ENCODE measurements at places on chromosomes 4 and X.

DNA sequence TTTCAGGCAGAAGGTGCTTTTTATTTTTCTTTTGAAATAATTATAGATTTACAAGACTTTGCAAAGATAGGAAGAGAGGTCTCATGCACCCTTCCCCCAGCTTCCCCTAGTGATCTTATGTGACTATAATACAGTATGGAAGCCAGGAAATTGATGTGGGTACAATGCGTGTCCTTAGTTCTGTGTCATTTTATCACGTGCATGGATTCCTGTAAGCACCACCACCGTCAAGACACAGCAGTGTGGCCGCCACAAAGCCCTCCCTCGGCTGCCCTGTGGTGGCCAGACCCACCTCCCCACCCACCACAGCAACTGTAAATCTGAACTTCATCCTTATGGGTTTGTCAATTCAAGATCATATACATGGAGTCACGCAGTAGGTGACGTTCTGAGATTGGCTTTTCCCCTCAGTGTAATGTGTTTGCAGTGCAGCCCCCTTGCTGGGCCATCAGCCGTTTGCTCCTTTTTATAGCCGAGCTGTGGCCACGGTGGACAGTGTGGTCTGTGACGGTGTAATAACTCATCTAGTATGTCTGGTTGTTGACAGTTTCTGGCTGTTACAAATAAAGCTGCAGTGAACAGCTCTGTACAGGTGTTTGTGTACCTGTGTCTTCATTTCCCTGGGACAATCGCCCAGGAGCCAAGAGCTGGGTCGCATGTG, 10.9 kb upstream of the HTRA3 start:
- no peak for DNase-seq

- DNase-seq: no peak
Observed at GRCh38 chrX:22660756-22661155, 339.0 kb upstream of the DDX53 start.

- DNase-seq: no peak
Observed at GRCh38 chr4:165384186-165384585, 5.4 kb downstream of the CPE start.

- no peak for DNase-seq
Observed at GRCh38 chr4:116302990-116303735, 782.2 kb downstream of the TRAM1L1 start.

DNA sequence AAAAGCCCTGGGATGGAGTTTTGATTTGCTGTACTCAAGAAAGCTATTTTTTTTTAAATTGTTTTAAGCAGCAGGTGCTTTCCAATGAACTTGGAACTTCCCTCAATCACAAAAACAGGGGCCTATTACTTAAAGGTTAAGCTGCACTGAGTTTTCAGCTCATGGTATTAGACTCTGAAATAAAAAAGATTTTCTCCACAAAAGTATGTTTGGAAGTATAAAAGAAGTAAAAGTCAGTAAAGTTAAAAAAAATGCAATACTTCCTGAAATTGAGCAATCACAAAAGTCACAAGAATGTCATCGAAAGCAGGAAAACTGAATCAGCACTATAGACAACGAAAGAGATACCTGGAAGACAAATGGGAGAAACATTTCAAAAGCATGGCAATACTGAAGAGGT, 38.9 kb upstream of the PLAC8 start:
- no peak for DNase-seq

DNA sequence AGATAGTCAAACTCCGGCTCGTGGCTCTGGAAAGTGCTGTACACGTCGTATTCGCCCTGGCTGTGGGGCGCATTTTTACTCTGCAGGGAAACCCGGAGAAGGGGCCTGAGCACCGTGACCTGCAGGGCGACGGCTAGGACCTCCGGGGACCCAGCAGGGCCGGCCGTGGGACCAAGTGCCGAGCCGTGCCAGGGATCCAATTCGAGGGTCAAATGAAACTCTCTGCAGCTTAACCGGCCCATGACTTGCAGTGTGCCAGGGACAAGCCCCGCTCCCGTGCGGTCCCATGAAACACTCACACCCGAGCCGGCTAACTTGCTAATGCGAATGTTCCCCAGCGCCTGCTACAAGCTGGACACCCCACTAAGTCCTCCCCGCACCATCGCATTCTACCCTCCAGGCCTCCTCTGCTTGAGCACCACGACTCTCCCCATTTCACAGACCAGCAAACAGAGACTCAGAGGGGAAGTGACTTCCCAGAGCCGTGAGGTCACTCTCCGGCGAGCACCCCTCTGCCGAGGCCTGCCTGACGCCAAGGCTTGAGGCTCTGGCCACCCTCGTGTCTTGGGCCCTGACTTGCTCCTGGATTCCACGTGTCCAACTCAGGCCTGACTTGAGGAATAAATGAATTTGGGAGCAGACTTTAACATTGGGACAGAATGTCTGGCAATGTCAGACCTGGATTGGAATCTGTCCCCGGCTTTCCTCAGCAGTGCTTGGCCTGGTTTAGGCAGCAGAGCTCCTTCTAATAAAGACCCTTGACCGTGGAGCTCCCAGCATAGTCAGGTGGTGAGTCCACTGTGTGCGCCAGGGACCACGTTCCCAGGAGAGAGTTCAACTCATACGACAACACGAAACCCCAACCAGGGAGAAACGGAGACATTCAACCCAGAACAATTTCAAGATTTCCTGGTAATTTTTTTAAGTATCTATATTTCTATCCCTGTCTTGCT, 93.6 kb downstream of the PPP2R2C start:
- no peak for DNase-seq

DNA sequence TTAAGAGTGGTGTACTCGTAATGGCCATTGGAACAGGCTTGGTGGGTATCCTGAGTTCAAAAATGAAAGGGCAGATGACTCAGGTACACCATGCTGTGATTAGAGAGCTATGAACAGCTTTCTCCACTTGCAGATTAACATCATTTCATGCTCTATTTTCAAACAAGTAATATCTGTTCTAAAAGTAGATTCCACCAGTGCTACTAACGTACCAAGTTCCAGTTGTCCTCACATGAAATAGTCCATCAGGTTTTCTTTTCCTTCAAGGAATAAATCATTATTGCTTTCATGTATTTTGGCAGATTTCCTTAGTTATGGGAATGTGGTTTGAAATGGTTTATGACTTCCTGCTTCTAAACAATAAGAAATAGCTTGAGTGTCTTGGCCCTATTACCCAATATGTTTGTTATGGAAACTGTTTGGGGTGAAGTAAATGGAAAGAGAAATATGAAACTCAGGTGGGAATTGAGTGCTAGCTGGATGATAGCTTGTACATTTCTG, 49.9 kb downstream of the PCDH7 start:
- DNase-seq: no peak

DNA sequence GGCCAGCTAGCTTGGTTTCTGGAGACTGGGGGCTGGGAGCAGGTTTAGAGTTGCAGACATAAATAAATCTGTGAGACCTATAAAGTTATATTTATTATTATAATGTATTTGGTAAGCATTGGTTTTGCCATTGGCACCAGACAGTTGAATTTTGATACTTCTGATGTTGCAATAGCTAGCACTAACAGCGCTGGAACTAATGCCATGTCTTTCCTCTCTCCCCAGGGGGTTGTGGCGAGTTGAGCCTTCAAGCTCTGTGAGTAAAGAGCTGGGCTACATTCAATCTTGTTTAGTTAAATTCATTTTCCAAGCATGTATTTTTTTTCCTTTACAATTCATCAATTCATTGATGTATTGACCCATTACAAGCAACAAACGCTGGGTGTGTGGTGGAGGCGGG, 358.7 kb upstream of the NR3C2 start:
- no peak for DNase-seq

DNA sequence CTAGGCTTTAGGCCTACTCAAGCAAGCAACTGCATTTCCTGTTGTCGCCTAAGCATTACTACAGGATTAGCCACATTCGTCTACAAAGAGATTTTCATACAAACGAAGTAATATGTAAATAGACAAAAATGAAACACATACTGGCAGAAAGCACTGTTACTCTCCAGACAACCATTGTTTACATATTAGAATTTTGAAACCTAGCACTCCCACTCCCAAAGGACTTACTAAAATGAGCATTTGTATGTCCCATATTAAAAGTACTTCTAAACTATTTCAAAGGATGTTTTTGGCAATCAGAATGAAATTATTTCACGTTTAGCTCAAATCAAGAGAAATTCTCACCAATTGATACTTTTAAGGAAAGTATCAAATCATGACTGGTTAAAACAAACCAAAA, 570.8 kb downstream of the PRR32 start:
- peak; percentile 2 for DNase-seq

Measured in NCI-H526 treated with DMSO at 0.1 percent for 48 hours (cell line).